Iris pigment epithelial cell (primary cell): ENCODE measurements at places on chromosomes 2 and 18.
A peak's percentile ranks its signal among the peaks of the same experiment; 100 is the strongest.

- DNase-seq = peak; percentile 96
These were observed 179.7 kb downstream of the MREG start for GRCh38 chr2:215833531-215834162.

- DNase-seq = no peak
These were observed 440.1 kb downstream of the MTX2 start for GRCh38 chr2:176709149-176709951.

DNA sequence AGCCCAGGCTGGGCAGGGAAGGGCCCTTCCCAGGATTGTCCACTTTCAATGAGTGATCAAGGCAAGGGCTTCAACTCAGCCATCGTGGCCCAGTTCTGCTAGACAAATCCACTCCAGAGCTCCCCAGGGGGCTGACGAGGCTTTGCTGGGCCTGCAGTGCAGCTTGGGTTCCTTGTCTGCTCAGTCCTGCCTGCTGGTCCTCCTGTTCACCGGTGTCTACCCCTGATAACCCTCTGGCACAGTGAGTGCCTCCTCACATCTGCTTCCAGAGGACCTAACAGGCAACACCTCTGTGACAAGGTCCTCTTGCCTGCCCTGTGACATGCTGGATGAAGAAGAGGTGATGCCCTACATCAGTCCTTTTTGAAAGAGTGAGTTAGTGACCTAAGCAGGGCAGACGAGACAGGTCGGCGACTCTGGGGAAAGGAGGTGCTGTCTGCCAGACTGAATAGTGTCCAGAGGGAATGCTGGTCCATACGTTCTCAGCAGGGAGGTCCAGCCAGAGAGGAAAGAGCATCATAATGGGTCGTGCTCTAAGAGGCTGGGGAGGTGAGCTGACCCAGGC is 20.9 kb upstream of the KCNF1 start:
- DNase-seq = no peak

GRCh38 chr18:31616586-31616985 is 24.9 kb downstream of the TTR start:
- DNase-seq = no peak

DNA sequence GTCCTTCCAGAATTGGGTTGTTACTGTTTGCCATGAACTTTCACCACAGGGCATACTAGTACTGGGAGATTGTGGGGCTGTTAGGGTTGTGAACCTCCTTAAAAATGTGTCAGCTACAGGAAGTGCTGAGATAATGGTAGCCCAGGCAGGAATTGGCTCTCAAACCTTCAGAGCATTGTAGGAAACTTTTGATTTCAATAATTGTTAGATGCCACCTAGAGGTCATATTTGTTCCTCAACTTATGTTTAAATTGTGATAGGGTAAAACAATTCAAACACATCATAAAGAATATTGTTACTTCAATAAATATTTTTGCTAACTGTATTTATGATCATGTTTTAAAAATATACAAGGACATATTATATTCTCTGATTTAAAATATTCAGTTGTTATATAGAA is 594.6 kb downstream of the ADCYAP1 start:
- DNase-seq = no peak

GRCh38 chr18:3906116-3906750 is 456.3 kb downstream of the TGIF1 start:
- no peak for DNase-seq

DNA sequence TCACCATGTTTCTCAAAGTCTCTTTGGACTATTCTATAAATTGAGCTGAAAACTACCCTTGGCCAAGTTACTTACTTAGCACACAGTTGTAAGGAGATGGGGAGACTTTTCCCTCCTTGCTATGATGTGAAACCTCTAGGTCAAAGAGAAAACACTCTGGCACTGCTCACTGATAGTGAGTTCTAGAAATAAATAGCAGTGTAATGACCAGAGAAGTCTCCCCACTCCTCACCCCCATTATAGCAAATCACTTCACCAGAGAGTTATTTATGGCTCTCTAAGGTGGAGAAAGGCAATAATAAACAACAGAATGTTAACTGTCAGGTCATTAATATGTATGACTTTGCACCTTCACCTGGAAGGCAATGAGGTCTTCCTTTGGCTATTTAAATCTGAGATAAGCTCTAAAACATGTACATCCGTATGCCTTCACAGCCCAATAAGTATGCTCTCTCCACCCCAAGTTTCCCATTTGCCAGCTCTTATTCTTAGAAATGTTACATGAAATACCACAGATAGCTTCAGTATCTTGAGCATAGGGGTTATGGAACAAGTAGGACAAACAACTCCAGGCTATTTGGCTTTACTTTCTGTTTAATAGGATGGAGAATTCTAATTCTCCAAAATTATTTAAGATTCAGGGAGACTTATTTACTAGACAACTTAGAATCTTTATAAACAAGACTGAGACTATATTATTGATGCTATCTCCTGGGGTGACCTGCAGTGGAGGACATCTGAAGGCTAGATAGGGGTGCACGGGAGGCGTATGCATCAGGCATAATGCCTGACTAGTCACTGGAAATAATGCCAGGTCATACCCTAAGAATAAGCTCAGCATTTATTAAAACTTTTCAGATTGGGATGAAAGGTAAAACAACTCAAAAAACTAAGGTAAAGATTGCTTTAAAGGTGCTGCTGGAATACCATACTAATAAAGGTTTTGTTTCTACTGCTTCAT is 65.3 kb upstream of the DTNB start:
- DNase-seq = no peak

DNA sequence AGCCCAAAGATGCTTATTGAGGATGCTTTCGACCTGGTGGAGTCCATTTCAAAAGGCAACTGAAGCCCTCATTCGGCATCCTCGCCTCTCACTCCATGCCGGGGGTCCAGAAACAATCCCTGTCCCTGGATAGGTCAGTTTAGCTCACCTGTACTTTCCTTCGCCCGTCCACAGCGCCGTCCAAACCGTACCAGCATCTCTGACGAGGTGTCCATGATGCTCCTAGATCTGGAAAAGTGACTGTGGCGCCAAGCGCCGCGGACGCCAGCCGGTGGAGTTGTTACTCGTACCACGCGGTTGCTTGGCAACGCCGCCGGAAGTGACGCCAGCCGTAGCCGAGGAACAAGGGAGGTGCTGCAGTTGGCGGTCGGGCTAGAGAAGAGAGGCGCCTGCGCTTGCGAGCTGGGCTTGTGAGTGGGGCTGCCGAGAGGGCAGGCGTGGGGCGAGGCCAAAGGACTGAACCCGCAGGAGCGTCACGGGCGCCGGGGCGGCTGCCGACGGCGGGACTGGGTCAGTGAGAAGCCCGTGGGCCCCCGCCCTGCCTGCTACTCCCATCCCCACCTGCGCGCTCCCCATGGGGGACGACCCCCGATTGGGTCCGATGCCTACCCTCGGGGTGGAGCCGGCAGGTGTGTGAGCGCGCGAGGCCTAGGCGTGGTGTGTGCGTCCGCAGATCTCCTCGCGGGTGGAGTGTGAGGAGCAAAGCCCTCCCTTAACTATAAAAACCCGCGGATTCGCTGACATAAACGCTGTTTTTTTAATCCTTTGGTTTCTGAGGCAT is at the start of the genes CFAP210 and PHOSPHO2:
CFAP210 (minus strand) TSS at position 293 of the 781 bp plus-strand sequence; CDS start at position 215, 78 bp downstream.
PHOSPHO2 (plus strand) TSS at position 357 of the 781 bp plus-strand sequence. CDS start 6,503 bp downstream, outside the sequence.
- peak; percentile 97 for DNase-seq

DNA sequence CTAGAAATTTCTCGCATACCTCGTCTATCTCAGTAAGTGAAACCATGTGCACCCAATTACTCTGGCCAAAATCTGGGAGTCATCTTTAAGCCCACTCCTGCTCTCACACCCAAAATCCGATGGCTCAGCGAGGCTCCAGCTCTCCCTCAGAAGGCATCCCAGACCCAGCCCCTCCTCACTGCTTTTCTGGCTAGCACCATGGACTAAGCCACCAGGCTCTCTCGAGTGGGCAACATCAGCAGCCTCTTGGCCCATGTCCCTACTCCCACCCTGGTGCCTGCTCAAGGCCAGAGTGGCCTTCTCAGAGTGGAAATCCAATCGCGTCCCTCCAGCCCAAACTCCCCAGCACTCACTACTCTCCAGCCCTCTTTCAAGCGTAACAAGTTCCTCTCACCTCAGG is 27.2 kb downstream of the TNS1 start:
- DNase-seq = no peak

DNA sequence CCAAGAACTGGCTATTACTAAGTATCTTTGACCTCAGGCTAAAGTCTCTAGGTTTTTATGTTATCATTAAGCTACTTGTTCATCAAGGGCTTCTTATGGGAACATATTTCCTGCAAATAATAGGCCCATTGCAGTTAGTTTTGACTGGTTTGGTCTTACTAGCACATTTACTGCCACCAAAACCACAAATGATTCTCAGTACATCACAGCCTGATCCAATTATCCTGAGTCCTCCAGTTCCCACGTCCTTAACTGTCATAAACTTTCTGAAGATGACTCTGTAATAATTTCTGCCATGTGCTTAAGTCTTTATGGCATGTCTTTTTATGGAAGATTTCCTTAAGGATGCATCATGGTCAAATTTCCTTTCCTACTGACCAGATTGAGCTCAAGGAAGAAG is 123.3 kb upstream of the TANK start:
- DNase-seq = no peak

DNA sequence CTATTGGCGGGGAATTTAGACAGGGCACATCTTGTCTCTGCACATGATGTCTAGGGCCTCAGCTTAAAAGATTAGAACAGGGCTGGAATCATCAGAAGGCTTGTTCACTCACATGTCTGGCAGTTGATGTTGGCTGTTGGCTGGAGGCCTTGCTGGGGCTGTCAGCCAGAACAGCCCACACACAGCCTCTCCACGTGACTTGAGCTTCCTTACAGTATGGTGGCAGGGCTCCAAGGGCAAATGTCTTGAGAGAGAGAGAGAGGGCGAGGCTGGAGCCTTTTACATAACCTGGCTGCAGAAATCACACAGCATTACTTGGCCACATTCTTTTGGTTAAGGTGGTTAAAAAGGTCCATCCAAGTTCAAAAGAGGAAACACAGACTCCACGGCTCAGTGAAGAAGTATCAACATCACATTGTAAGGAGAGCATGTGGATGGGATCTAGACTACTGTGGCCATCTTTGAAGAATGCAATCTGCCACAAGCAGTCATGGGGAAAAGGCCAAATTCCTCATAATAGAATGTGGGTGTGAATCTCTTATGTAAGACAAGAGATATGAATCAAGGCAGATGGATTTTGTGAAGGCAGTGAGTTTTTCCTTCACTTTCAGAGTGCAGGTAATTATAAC is 30.4 kb downstream of the SRSF7 start:
- DNase-seq = peak; percentile 100

DNA sequence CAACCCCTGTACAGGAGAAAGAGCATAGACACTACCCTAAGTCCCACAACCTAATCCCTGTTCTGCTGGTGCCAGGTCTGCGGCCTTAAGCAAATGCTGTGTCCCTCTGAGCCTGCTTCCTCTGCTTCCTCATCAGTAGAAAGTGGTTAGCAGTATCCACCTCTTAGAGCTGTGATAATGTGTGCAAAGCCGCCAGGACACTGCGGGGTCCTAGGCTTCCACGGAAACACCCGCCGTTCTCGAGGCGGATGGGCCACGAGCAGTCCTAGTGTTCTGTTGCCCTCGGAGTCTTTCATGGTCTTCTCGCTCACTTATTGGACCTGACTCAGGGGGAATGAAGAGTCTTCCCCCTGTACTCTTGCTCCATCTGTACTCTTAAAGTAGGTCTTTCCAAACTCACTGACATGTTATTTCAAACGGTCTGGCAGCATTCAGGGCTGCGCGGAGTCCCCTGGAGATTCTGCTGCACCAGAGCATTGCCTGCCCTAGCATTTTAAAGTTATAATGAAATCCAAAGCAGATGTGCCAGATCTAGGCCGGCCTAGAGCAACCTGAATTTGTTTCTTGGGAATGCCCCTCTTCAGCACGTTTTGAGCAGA is 107.2 kb upstream of the ZNF236 start:
- DNase-seq = no peak

DNA sequence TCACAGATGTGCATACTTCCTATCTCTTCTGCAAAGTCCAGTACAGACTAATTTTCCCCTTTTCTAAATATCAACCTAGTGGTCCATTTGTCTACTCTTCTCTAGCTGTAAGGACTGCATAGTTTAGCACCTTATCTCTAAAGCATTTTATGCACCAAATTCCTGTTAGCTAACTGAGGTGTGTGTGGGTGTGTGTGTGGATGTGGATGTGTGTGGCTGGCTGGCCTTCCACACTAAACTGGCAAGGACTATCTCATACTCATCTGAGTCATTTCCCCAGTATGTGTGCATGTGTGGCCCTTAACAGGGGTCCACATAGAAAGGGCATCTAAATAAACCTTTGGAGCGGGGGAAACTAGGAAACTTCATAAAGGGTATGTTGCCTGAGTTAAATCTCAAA is 139.6 kb downstream of the TTC32 start:
- peak; percentile 56 for DNase-seq

DNA sequence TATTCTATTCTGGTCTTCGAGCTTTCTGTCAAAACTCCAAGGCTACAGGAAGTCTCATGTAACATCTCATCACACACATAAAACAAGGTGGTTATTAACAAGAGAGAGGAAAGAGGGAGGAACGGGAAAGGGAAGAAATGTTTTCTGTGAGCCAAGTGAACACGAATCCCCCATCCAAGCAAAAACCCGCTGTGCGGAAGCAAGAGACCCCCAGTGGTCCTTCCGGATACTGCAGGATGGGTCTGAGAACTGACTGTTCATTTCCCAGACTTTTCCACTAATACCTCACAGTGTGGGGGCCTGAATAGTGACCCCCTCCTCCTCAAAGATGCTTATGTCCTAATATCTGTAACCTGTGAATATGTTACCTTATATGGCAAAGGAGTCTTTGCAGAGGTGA is 19.0 kb upstream of the DIPK1C start:
- no peak for DNase-seq

- DNase-seq = peak; percentile 36
These were observed 108.7 kb downstream of the DPP10 start for GRCh38 chr2:114550895-114551793.

GRCh38 chr2:215536510-215536909 is 100.6 kb upstream of the FN1 start:
- DNase-seq = no peak

DNA sequence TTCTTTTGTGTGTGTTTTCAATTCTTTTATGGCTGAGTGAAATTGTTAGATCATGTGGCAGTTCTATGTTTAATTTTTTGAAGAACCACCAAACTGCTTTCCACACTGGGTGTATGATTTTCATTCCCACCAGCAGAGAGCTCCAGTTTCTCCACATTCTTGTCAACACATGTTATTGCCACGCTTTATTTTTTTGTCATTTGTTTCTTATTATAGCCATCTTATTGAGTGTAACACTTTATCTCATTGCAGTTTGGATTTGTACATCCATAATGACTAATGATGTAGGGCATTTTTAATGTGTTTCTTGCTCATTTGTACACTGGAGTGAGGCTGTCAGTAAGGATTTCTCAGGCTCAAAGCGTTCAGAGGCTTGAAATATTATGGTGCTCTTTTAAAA is 184.2 kb downstream of the PIEZO2 start:
- DNase-seq = no peak
